ENCODE measurements at places on chromosomes 2 and 18.

DNA sequence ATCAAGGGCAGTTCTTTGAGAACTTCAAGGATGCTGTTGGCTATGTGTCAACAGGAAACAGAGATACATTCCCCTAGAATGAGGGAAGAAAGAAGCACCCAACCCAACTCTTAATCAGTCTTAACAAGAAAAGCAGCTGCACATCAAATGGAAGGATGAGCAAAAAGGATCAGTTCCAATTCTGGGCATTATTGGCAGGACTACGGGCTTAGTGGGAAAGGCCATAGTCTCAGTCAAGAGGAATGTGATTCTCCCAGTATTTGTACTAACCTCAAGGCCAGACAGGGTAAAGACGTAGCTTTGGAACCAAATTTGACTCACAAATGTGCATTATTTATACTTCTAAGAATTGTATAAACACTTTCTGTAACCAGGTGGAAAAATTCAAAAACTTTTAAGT, 18.2 kb downstream of the BMP10 start:
- DNase-seq: no peak

DNA sequence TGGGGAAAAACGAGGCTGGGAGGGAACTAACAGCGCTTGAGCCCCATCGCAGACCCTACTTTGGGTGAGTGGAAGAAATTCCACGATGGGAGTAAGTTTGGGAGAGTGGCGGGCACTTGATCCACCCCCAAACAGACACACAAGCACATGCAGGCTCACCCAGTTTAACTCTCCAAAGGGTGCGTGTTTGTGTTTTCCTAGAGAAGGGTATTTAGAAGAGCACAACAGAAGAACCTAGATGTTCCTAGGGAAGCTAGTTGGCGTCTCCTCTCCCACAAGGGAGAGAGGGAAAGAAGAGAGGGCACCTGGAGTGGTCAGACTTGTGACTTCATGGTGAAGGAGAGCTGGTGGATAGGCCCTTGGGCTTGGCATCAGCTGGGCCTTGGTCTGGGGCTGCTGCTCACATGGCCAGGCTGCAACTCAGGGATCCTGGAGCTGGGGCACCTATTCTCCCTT, 3.2 kb downstream of the GATA6 start:
- no peak for DNase-seq

- no peak for DNase-seq
Observed at GRCh38 chr2:105338020-105338385, 663 bp downstream of the C2orf49 start.

DNA sequence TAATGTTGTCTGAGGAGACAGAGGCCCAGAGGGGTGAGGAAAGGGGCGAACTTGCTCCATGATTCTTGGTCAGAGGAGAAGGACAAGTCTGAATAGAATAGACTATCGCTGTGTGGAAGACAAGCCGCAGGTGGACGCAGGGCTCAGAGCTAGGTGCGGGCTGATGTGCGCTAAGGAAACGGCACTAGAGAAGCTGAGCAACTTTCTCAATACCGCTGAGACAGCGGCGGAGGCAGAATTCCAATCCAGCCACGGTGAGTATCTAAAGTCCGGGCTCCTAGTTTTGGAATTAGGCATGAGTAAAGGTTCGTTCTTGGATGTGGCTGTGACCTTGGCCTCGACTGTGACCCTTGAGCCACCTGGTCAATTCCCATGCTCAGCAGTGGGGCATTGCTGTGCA, 47.8 kb downstream of the CAPN13 start:
- DNase-seq: no peak

DNA sequence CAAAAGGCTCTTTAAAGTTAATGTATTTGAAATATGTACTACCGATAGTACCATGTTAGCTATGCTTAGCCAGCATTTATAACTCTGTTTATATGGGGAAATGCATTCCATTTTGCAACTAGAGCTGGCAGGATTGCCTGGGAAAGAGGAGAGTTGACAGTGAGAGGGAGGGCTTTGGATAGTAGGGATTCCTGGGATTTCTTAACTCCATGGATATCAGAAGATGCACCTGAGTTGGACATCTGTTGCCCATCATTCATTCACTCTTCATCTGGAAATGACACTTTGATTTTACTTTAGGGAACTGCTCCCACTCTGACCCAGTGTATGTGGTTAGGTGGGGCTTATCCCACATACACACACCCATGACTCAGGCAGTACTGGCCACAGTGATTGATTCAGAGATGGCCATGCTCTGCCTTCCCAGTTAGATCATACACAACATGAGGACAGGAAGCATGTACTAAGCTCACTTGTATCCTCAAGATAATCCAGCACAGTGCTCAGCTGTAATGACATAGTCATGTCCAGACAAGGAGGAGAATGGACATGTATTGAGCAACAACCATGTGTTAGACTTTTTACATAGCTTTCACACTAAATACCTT, 248.8 kb downstream of the MREG start:
- DNase-seq: no peak

DNA sequence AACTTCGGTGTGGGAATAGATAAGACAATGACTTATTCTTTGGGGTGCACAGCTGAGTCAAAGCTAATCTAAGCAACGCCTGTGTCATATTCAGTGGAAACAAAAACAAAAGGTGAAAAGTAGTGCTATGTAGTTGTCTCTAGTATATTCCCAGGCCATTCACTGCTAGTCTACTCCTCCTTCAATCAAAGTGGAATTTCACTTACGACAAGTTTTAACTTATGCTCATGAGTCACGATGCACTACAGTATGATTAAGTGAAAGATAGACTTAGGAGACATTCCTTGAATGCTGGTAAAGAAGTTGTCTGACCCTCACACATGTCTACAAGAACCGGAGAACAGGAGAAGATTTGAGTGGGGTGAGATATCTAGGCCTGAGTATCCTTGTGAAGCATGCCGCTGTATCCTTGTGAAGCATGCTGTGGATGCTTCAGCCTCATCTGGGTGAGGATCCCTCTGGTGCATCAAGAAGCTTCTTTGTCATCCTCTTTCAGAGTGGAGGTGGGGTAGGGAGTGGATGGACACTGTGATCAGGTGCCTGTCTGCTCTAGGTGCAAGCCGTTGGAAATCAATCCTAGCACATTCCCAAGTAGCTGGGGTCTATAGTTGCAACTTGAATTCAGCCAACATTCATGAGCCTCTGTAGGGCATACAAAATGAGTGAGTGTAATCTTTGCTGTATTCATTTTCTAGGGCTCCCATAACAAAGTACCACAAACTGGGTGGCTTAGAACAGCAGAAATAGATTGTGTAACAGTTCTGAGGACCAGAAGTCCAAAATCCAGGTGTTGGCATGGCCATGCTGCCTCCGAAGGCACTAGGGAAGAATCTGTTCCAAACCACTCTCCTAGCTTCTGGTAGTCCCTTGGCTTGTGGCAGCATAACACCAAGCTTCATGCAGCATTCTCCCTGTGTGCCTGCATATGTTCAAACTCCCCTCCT, 173.5 kb upstream of the FN1 start:
- no peak for DNase-seq

GRCh38 chr2:224694502-224694901, 21.7 kb downstream of the CCDC195 start:
- no peak for DNase-seq

DNA sequence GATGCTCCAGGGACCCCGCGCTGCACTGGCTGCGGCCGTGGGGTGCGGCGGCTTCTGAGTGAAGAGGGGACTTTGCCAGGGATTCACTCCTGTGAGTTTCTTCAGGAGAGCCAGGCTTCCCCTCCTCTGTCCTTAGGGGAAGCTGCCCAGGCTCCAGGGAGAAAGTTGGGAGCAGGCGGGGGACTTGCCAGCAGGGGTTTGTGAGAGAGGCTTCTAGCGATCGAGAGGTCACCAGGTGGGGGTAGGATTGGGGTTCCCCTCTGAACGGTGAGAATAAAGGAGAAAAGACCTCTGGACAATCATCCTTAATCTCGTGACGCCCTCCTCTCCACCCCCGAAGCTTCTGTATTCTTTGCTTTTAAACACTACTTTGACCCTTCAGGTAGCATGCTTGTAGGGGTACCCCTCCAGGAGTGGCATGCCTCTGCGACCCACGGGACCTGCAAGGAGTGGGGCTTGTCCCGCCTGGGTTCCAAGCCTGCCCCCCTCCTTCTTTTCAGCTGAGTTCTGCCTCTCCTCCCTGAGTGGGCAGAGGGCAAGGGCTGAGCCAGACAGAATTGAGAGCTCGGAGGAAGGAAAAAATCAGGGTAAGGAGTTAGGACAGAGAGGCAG, 601 bp downstream of the PROKR1 start:
- peak; percentile 8 for DNase-seq

DNA sequence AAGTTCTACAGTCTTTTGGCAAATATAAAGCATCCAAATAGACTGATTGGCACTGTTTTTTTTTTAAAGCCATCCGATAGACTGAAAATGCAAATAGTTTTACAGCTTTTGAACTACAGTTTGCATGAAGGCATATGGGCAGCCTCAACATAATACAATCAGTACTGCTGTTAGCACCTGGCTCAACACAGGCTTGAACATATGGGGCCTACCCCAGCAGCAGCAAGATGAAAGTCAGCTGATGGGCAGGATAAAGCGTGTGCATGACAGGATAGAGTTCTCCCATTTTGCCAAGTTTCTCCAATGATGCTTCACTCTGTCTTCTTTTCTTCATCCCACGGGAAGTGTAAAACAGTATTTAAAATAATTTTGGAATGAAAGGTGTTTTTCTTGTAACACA, 1.3 kb upstream of the AKAIN1 start:
- no peak for DNase-seq

DNA sequence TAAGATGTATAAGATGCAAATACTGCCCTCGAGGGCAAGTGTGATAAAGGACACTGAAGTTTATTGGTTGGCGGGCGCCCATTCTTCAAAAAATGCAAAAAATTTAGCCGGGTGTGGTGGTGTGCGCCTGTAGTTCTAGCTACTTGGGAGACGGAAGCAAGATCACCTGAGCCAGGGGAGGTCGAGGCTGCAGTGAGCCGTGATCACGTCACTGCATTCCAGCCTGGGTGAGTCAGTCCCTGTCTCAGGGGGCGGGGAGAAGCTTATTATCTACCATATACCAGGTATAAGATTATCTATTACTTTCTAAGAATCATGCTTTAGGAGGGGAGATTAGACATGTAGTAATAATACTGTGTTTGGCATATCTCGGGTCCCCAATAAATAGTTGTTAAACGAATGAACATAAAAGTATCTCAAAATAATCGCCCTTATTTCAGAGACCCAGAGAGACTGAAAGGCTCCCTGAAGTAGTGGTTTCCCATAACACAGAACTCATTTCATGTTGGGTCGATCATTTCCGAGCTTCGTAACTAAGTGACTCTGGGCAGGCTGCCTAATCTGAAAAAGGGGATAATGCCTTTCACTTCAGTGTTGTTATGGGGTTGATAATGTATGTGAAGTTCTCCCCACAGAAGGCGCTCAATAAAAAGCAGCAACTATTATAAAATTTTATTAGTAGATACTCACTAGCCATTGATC, 1.2 kb upstream of the SELENOI start:
- DNase-seq: no peak

DNA sequence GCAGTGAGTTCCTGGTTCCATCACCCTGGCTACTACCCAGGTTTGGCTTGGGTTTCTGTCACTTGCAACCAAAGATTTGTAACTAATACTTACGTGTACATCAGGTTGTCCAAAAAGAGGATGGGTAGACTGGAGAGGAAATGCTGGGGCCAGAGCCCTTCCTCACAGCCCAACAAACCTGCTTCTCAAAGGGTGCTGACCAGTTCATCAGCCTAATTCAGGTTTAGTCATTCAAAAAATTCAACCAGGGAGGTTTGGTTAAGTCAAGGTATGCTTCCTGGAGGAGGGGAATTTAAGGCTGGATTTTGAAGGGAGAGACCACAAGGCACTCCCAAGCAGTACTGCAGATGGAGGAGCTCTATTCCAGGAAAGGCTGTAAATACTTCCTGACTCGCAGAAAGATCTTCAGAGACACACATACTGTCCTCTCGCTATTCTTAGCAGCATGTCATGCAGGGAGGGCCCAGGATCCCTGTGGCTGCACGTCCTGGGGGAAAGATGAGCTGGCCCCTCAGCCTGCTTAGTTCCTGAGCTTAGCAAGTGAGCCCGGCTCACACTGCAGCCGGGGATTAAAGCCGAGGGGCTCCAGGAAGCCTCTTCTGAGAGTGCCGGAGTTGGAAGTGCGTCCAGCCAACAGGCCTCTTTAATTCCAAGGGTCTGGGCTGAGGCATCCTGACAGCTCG, 40.0 kb upstream of the BIN1 start:
- no peak for DNase-seq

DNA sequence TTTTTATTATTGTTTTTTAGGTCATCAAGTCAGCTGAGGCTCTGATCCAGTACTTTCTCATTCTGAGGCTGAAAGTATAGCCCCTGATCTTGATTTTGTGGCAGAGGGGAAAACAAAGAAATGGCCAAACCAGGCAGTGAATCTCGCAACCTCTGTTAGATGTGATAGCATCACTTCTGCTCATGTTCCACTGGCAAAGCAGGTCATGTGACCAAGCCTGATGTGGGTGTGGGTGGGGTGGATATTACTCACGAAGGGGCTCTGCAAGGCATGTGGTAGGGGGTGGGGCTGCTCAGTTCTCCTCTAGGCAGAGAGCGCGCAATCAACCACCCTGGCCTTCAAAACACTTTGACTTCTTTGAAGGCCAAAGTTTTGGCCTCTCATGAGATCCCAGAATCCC, 254.2 kb downstream of the MYCN start:
- DNase-seq: no peak

DNA sequence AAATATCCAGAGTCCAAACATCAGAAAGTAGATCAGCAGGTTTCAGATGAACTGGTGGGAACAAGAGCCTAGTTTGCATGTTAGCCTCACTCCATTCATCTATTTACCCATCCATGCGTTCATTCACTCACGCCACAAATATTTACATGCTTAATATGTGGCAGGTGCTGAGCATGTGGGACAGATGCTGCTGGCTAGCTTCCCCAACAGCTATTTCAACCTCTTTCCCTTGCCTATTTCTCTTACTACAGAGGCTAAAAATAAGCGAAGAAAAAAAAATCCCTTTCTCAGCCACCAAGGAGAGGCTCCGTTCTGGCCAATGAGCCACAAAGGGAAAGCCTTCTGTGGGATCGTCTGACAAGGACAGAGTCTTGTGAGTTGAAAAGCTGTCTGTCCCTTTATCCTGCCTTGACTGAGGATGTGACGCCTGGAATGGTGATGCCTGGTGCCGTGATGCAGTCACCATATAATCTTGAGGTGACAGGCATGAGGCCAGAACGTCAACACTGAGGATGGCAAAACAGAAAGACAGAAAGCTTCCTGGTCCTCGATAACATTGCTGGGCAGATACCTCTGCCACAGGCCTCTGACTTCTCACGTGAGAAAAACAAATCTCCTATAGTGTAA, 78.2 kb downstream of the KCTD1 start:
- DNase-seq: no peak

DNA sequence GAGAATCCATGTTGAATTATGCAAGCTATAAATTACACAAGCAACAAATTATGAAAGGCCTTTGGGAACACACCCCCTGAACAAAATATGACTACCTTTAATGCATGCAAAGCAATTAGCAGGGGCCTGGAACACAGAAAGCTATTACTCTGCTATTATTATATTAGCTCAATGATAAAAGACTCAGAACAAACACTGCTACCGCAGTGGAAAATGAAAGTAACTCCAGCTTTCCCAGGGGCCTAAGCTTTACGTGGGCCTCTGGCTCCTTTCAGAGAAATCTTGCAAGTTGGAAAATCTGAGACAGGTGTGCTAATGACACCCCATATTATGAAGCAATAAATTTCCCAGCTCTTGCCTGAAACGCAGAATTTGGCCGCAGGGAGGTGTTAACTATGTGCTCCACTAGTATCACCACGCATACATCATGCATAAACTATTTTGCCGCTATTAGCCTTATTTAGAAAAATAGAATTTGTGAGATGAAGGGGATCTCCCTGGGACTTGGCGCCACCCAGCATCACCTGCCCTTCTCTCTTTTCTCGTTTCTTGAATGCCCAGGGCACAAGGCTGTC, 321.6 kb upstream of the LYPD1 start:
- no peak for DNase-seq

GRCh38 chr2:167318581-167318980, 430.3 kb downstream of the XIRP2 start:
- DNase-seq: no peak
